COLO829 (cell line): ENCODE measurements at places on chromosomes 3 and 15.

DNA sequence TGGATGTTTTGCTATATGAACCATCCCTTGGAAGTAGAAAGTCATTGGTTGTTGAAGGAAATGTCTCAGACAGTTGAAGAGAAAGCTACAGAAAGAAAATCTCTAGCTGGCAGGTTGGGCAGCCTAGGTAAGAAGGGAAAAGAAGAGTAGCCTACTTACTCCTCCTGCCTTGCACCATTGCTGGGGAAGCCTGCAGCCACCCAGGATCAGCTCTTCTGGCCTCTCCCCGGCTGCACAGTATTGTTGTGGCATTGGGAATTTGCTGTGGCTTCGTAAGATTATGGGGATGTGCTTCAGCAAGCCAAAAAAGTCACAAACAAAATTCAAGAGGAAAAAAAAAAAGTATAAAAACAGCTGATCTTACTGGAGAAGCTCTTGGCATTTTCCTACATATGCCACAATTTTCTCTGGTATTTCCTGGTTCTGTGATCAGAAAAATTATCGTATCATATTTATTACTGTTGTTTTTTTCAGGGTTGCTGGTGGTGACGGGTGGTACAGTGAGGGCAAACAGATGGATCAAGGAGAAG is 154.2 kb downstream of the TIGIT start:
- DNase-seq = no peak

DNA sequence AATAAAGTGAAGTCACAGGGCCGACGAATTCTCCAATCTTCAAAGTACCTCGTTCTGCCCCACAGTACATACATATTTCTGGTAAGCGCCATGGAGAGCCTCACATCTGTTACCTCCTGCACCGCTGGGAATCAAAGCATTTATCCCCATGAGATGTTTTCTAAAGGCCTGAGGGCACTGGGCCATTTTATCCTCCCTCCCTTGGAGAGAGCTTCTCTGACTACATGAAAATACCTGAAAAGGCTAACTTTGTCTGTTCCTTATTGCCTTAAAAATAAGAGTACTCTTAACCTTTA is 148.1 kb downstream of the RORA start:
- no peak for DNase-seq

DNA sequence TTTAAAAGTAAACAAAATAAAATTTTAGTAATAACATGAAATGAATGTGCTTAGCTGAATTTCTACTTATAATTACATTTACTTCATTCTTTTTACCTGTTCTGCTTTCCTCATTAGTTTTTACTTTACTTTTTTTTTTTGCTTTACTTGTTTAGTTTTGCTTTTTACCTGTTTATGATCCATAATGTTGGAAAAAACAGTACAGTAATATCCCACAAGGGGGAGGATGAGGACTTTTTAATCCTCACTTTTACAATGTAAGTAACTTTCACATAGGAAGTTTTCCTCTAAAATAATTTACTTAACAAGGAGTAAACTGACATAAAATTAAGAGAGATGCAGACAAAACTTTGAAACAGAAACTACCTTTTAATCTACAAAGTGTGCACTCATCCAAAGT is 268.7 kb downstream of the TBC1D5 start:
- DNase-seq = no peak

- DNase-seq = no peak
Measured at GRCh38 chr15:71592203-71592602, 218.2 kb upstream of the NR2E3 start.

DNA sequence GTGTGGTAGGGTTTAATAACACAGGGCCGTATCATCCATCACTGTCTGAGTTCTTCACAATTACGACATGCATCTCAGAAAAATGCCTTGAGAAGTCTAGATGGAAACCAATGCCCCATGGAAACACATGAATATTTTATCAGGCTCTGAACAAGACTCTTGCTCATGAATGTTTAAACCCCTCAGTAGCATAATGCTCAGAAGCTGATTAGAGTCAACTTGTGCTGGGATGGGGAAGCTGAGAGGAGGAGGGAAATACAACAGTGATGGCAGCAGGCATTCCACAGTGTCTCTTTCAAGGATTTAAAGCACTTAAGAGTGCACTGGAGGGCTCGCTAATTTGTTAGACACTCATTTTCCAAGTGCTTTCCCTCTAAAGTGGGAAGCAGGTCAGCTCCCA is 3.8 kb downstream of the GPR156 start:
- no peak for DNase-seq

- DNase-seq = no peak
Measured at GRCh38 chr15:60528530-60528929, 49.6 kb upstream of the ICE2 start.

DNA sequence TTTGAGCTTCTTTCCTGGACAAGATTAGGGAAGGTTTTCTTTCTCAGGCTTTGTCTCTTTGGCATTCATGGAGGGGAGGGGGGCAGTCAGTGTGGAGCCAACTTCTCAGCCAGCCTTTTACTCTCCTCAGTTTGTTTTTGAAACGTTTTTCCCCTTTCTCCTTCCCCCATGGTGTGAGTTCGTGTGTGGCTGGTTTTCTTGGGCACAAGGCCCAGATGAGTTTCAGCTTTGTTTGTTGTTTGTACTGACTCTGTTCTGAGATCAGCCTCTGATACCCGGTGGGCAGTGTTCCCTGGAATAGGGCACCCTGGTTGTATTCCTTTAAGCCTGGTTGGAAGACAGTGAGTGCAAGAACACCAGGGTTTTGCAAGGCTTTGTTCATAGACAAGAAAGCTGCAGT is 168.2 kb upstream of the RARB start:
- no peak for DNase-seq

GRCh38 chr3:176491084-176491483 is 706.2 kb downstream of the TBL1XR1 start:
- no peak for DNase-seq

GRCh38 chr3:122660297-122660974 is 20.2 kb upstream of the PARP14 start:
- no peak for DNase-seq

GRCh38 chr3:27425896-27426565 is 56.8 kb upstream of the NEK10 start:
- DNase-seq = no peak

DNA sequence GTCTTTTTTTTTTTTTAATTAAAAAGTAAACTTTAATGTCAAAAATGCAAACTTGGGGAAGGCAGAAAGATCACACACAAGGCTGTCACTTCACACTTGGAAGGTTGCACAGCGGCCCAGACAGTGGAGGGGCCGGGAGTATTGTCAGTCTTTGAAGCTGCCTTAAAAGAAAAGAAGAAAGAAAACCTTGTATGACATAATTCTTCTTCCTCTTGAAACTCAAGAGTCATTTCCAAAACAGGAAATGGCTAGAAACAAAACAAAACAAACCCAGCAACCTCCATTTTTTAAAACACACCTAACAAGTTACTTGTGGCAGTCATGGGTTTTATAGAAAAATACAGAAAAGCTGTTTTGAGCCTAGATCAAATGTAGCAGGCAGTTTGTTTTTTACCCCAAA is 68.1 kb upstream of the MAGI1 start:
- DNase-seq = no peak

DNA sequence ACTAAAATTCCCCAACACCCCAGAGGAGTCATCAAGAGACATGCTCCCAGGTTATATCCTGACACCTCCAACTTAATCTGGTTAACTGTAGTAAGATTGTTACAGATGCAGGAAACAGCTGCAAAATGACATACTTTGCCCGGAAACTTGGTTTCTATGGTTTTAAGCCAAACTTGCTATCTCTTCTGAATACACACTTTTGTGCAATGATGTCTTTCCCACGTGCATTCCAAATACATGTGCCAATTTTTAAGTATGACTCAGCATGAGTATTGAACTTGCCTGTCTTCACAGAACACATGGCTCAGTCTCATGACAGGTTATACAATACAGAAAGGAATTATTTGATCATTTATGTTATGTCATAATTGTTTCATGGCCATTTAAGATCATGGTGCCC is 207.0 kb upstream of the DCBLD2 start:
- peak; percentile 89 for DNase-seq

DNA sequence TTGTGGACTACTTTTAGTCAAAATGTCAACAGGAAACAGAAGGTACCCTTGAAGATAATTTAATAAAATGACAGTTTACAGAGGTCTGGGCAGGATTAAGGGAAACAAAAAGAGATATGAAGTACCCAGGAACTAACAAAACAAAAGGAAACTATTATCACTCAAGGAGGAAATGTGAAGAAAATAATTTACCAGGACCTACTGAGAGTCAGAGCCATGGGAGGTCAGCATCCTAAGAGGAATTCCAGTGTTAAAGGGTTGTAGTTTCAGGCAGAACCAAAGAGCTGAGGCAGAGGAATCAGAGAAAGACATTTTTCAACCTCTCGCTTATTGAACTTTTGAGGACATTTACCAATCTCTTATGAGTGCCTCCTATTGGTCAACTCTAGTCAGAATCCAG is 408.9 kb upstream of the CBLB start:
- no peak for DNase-seq

- no peak for DNase-seq
Measured at GRCh38 chr3:115789481-115789880, 166.2 kb downstream of the GAP43 start.

DNA sequence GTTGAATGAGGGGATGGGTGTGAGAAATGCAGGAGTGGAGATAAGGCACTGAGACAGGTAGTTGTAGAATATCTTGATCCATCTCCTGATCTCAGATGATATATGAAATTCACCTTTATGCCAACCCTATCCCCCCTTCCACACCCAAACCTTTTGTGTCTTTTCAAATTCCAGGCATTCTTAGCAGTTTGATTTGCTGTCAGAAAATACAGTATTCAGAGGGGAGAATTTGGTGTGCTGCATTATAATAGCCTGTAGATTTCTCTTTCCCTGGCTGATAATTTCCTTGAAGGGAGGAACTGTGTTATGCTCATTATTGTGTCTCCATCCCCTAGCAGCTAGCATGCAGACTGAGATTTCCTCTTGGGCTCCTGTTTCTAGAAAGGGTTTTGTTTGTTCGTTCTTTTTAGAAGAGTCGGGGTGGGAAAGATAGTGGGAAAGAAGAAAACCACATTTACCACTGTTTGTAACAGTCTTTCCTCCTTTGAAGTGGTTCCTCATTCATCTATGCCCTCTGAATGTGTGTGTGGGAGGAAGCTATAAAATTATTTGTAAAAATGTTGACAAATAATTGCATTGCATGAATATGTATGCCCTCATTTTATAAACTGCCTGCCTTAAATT is 373.4 kb downstream of the DIPK2A start:
- no peak for DNase-seq

GRCh38 chr15:74787251-74788041 is 5.6 kb downstream of the CSK start:
- peak; percentile 50 for DNase-seq

GRCh38 chr3:136495213-136495612 is 245.1 kb downstream of the PCCB start:
- DNase-seq = no peak

DNA sequence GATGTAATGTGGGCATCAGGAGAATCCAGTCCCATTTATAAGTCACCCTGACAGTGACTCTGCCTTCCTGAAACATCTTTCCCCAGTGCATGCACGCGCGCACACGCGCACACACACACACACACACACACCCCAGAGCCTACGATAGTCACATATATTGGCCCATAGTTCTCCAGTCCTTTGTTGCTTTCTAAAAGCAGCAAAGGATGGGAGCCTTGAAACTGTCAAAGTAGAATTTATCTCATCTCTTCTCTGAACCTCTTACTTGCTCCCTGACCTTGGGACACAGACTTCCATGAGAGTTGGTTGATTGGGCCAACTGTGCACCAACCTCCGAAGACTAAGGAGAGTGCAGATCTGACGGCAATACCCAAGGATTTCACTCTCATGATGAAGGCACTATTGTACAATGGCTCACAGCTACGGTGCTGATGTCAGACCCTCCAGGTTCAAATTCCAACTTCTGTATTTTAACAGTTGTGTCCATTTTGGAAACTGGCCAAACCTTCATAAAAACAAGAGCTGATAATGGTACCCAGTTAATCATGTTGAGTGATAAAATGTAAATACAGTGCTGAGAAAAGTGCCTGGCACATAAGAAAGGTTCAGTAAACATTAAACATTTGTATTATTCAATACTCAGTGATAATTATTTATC is 8.3 kb downstream of the CPA3 start:
- DNase-seq = no peak

DNA sequence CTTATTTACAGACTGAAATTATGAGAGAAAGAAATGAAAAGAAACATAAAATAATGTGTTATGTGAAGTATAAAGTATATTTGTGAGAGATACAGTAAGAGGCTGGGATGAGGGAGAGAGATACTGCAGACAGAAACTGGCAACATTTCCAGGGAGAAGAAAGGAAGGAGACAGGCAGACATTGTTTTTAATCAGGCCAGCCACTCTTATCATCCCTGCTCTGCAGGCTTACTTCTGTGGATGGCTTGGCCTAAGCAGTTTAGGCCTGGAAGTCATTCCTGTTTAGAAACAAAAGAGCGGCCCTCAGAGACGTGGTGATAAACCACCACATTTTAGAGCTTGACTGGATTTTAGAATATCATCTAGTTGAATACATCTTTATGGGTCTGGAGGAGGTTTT is 12.4 kb downstream of the PCCB start:
- no peak for DNase-seq

DNA sequence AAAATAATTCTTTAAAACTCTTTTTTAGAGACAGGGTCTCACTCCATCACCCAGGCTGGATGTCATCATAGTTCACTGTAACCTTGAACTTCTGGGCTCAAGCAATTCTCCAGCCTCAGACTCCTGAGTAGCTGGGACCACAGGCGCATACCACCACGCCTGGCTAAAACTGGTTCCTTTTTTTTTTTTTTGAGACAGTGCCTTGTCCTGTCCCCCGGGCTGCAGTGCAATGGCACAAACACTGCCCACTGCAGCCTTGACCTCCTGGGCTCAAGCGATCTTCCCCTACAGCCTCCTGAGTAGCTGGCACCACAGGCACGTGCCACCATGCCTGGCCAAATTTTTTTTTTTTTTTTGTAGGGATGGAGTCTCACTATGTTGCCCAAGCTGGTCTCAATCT is 23.7 kb upstream of the FURIN start:
- no peak for DNase-seq

DNA sequence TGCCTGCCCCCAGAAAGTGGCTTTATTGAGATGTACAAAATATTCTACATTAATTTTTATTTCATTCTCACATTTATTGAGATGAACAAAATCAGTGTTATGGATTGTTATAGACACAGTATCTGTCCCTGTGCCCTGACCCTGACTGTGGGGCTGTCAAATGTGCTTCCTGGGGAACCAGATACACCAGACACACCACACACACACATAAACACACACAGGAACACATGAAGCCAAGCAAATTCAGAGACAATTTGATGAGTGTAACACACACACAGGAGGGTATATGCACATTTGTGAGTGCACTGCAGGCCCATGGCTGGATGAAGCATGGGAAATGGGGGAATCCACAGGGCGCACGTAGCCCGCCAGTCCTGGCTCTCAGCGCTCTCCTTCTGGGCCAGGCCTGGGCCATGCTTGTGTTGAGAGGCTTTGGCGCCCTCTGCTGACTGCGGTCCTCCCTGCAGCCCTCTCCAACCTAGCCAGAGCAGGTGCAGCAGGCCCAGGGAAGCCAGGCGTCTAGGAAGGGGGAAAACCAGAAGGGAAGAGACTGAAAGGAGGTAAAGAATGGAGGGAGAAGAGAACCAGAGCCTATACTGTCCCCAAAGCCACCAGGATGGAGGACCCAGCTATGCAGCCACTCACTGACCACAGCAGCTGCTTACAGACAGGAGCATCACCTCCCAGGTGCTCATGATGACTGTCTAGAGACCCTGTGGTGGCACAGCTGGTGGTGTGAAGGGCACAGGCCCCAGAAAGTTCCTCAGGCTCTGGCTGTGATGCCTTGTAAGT is 18.0 kb upstream of the LOXL1 start:
- peak; percentile 17 for DNase-seq

GRCh38 chr3:106635271-106635670 is 742.0 kb upstream of the CCDC54 start:
- no peak for DNase-seq

GRCh38 chr15:101309436-101310160 is 14.6 kb upstream of the SNRPA1 start:
- no peak for DNase-seq
